Foreskin fibroblast (primary cell): ENCODE measurements at places on chromosomes 3 and 15.

GRCh38 chr3:170751083-170751898, 118.7 kb downstream of the RPL22L1 start:
- DNase-seq = peak; percentile 97

- no peak for DNase-seq
These were observed 56.6 kb downstream of the BBX start for GRCh38 chr3:107579371-107579770.

GRCh38 chr3:69313251-69313650, 72.6 kb downstream of the FRMD4B start:
- DNase-seq = no peak

GRCh38 chr3:152030320-152030719, 156.9 kb downstream of the SUCNR1 start:
- no peak for DNase-seq

DNA sequence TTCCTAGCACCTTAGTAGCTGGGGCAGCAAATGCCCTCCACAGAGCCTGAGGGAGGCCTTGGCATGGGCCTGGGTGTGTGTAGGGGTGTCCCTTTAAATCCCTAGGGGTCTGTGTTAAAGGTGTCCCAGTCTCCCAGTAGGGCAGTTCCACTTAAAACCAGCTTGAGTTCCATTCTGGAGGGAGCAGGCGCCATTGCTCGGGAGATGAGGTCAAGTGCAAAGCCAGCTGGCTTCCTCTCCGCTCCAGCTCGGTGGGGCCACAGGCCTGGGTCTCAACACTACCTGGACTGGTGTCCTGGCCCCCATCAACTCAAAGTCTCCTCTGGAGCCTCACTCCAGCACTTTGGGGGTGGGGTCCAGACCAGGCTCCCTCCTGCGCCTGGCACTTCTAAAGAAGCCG, 25.2 kb downstream of the FEM1B start:
- DNase-seq = no peak

DNA sequence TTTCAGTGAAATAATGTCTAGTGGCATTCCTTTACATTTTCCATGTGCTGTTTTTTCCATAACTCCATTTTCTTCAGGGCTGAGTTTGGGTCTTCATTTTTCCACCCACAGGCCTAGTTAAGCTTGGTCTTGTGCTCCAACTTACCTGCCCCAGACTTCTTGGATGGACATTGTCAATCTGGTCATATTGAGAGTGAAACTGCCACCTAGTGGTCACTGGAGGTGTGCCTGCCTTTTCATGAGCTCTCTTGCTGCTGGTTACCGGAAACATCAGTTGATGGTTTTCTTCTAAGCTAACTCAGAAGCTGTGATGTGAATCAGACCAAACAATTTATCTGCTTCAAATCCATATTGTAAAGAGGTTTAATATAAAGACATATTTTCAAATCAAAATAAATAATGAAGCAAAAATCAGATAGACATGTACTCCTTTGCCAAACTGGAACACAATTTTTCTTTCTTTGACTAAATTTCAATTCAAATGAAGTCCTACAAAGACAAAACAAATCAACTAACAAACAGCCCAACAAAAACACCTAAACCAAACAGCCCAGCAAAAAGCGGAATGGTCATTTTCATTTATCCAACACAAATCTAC, 135.1 kb upstream of the RASGRP1 start:
- peak; percentile 73 for DNase-seq
